Neuronal stem cell (in vitro differentiated cells): ENCODE measurements at places on chromosomes 2 and 18.

DNA sequence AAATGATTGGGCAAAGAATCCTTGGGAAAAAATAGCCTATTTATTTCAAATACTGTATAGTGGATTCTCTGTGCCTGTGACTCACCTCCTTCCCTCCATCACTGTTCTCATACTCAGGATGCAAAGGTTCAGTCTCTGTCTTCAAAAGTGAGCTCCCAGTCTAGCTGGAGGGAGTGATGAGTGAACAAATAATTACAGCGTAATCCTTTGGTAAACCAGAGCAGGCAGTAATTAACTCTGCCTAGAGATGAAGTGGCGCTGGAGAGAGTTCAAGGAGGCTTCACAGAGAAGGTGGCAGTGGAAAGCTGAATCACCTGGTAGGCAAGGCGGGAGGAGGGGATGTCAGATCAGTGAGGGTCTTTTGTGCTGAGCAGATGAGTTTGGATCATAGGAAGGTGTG is 6.5 kb downstream of the DGUOK start:
- H3K27me3 ChIP-seq, result no peaks in the 10 kb centered on the region
- DNase-seq, result no peak
- peaks cover 3% of the 10 kb centered on the region for H3K4me1 ChIP-seq
- peaks cover 10% of the 10 kb centered on the region for H3K36me3 ChIP-seq
- no peak overlapping the region for H3K27ac ChIP-seq
- H3K4me3 ChIP-seq, result no peak overlapping the region

GRCh38 chr2:197628043-197628500 is 47.3 kb downstream of the RFTN2 start:
- H3K36me3 ChIP-seq, result peaks cover 18% of the 10 kb centered on the region
- H3K27me3 ChIP-seq, result no peaks in the 10 kb centered on the region
- H3K4me1 ChIP-seq, result peaks cover 8% of the 10 kb centered on the region
- peak; percentile 37 for DNase-seq
- no peak overlapping the region for H3K27ac ChIP-seq

DNA sequence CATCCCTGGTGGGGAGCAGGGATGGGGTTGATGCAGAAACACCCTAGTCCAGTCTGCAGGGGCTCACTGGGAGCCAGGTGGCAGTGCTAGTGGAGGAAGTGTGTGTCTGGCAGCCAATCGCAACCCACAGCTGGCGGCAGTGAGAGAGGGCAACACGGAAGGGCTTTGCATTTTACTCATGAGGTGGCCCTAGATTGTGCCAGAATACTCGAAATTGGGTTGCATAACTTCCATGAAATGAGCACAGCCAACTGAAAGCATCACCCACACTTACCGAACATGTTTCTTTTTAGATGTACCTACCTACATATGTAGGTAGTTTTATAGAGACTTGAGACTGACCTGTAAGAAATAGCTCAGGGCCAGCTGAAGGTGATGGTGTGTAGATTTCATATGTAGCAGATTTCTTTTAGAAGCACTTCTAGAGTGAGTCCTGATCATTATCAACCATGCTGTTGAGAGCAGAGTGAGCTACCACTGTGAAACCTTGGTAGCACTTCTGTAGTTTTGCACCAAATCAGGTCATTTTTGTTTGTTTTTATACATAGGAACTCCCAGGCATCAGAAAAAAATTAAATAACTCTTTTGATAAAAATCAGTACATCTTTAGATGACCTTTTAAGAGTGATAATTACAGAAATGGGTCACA is 13.0 kb downstream of the IL18R1 start:
- no peaks in the 10 kb centered on the region for H3K4me1 ChIP-seq
- no peak overlapping the region for H3K27ac ChIP-seq
- no peak for DNase-seq
- no peak overlapping the region for H3K4me3 ChIP-seq
- H3K36me3 ChIP-seq, result no peaks in the 10 kb centered on the region
- H3K27me3 ChIP-seq, result no peaks in the 10 kb centered on the region

- no peaks in the 10 kb centered on the region for H3K27me3 ChIP-seq
- H3K36me3 ChIP-seq, result no peaks in the 10 kb centered on the region
- H3K4me1 ChIP-seq, result peaks cover 1% of the 10 kb centered on the region
- no peak for DNase-seq
- no peak overlapping the region for H3K27ac ChIP-seq
Observed at GRCh38 chr2:76268902-76269620, 558.3 kb upstream of the GCFC2 start.

DNA sequence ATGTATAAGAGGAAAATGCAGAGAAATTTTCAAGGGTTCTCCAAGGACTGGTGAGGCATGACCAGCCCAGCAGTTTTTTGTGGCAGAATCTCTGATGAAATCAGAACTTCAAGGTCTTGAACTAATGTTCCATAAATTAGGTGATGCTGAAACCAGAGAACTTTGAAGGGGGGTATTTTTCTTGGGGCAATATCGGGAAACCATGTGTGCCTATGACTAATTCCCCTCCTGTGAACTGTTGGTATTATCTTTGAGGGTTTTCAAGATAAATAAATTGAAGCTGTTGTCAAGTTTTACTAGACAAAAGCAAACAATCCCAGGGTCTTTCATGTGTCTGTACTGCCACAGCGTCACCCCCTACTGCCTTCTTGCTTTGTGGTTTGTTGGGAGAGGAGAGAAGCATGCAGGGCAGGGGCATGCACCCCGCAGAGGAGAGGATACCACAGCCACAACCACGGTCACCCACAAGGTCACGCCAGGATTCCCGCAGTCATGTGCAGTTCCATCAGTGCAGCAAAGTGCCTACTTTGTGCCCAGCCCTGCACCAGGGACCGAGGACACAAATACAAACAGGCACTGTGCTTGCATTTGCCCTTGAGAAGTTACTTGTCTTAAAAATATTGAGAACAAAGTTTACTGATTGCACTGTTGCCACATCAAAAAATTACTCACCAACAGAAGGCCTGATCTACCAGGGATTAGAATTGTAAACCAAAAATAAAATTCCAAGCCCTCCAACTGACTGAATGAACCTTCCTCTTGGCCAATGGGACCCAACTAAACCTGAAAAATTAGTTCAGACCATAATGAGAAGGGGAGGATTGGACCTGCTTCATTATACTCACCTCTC is 413.3 kb upstream of the TRIB2 start:
- H3K4me3 ChIP-seq, result peak overlapping the region; percentile 63
- no peaks in the 10 kb centered on the region for H3K36me3 ChIP-seq
- DNase-seq, result no peak
- peaks cover 13% of the 10 kb centered on the region for H3K4me1 ChIP-seq
- no peaks in the 10 kb centered on the region for H3K27me3 ChIP-seq
- no peak overlapping the region for H3K27ac ChIP-seq

DNA sequence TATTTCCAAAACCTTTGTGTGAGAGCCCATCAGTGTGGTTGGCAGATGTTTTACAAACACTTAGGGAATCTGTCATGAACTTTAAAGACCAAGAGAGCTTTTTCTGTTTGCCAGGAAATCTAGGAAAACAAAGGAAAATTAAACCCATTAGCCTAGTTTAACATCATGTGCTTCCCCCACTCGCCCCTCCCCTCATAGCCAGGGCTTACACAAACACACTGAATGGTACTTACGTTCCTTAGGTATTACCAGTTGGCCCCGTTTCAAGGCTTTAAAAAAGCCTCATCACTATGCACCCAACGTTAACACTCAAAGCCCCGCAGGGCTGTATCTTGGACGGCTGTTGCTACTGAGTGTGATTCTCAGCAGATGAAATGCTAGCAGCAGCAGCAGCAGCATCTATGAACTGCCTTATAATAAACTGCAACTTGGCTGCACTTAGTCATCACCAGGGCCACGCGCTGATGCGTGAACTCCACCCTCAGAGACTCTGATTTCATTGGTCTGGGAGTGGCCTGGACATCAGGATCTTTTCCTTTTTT is 20.1 kb upstream of the TTC39C start:
- no peak for DNase-seq
- no peaks in the 10 kb centered on the region for H3K4me1 ChIP-seq
- no peaks in the 10 kb centered on the region for H3K27me3 ChIP-seq
- no peak overlapping the region for H3K27ac ChIP-seq
- H3K36me3 ChIP-seq, result no peaks in the 10 kb centered on the region

- peaks cover 14% of the 10 kb centered on the region for H3K4me1 ChIP-seq
- no peak for DNase-seq
- H3K36me3 ChIP-seq, result no peaks in the 10 kb centered on the region
- H3K27me3 ChIP-seq, result no peaks in the 10 kb centered on the region
Observed at GRCh38 chr2:15937105-15937881, 3.1 kb upstream of the MYCN start.

DNA sequence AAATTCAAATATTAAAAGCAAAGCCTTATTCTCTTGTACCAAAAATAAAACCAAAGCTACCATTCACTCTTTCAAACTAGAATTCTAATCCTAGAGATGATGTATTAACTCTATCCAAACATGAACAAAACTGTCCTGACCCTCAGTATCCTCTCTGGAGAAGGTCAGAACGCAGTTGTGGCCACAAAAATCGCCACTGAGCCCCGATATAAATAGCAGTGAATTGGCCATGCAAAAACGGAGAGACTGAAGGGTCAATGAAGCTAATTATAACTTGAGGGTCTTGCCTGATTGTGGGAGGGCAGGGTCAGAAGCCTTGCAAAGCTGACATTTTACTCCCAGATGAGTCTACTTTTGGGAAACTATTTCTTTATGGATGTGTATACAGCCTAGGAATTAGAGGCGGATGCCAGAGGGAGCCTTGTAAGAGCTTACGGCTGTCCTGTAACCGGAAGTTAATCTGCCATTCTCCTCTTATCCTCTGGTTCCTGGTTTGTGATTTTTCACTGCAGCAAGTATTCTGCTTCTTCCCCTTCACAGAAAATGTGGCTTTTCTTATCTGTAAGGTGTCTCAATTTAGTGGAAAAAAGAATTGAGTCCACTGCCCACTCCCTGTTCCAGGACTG is 28.1 kb downstream of the CAVIN2 start:
- H3K4me3 ChIP-seq, result no peak overlapping the region
- no peaks in the 10 kb centered on the region for H3K27me3 ChIP-seq
- no peaks in the 10 kb centered on the region for H3K4me1 ChIP-seq
- DNase-seq, result no peak
- no peak overlapping the region for H3K27ac ChIP-seq

- peaks cover 12% of the 10 kb centered on the region for H3K36me3 ChIP-seq
- no peaks in the 10 kb centered on the region for H3K27me3 ChIP-seq
- no peak for DNase-seq
- no peaks in the 10 kb centered on the region for H3K4me1 ChIP-seq
- H3K27ac ChIP-seq, result no peak overlapping the region
Observed at GRCh38 chr2:10773821-10774341, 38.7 kb downstream of the PDIA6 start.

GRCh38 chr2:124560592-124561112 is 535.6 kb downstream of the CNTNAP5 start:
- no peak overlapping the region for H3K27ac ChIP-seq
- H3K27me3 ChIP-seq, result no peaks in the 10 kb centered on the region
- no peaks in the 10 kb centered on the region for H3K36me3 ChIP-seq
- H3K4me3 ChIP-seq, result no peak overlapping the region
- H3K4me1 ChIP-seq, result no peaks in the 10 kb centered on the region
- DNase-seq, result no peak

- no peak for DNase-seq
- H3K4me1 ChIP-seq, result peaks cover 6% of the 10 kb centered on the region
- H3K4me3 ChIP-seq, result no peak overlapping the region
- H3K27ac ChIP-seq, result no peak overlapping the region
Observed at GRCh38 chr18:44881461-44882162, 200.9 kb downstream of the SETBP1 start.

DNA sequence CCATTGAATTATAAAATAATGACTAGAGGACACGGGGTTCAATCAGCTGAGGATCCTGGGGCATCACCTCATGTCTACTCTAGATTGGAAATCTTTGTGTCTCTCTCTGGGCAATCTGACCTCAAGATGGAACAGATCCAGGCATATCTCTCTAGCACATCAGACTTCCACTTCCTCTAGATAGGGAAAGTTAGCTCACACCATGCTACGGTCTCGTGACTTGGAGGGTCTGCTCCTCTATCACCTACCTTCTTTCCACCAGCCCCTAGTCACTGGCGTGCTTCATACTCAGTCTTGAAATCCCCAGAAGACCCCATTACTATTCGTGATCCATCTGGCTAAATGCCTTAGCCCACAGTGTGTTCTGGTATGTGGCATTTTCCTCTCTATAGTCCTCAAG is 148.8 kb downstream of the ANKRD44 start:
- no peak overlapping the region for H3K27ac ChIP-seq
- no peak overlapping the region for H3K4me3 ChIP-seq
- H3K27me3 ChIP-seq, result no peaks in the 10 kb centered on the region
- no peak for DNase-seq
- H3K36me3 ChIP-seq, result no peaks in the 10 kb centered on the region

GRCh38 chr18:35455926-35456763 is 41.6 kb downstream of the INO80C start:
- H3K27me3 ChIP-seq, result no peaks in the 10 kb centered on the region
- H3K4me1 ChIP-seq, result peaks cover 2% of the 10 kb centered on the region
- no peak overlapping the region for H3K4me3 ChIP-seq
- no peaks in the 10 kb centered on the region for H3K36me3 ChIP-seq
- DNase-seq, result no peak

DNA sequence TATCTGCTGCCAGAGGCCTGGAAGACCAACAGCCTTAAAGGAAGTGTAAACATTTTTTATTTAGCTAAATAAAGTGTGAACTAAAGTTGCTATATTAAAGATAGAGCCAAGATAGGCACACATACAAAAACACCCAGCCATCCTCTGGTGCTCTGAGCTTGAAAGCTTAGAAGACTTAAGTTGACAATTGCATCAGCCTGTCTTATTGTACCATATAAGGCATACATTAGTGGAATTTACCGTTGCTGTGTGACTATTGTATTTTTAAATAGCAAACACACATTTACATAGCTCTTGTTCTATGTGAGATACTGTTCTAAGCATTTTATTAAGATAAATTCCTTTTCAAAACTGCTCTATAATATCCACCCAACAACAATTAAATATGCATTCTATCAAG is 736.6 kb upstream of the ZEB2 start:
- DNase-seq, result no peak
- H3K4me1 ChIP-seq, result no peaks in the 10 kb centered on the region
- H3K27ac ChIP-seq, result no peak overlapping the region
- H3K27me3 ChIP-seq, result no peaks in the 10 kb centered on the region

GRCh38 chr2:177501186-177501585 is 108.6 kb downstream of the AGPS start:
- no peak overlapping the region for H3K4me3 ChIP-seq
- H3K4me1 ChIP-seq, result no peaks in the 10 kb centered on the region
- H3K27me3 ChIP-seq, result no peaks in the 10 kb centered on the region
- no peaks in the 10 kb centered on the region for H3K36me3 ChIP-seq
- H3K27ac ChIP-seq, result no peak overlapping the region

- DNase-seq, result no peak
- no peaks in the 10 kb centered on the region for H3K27me3 ChIP-seq
- no peaks in the 10 kb centered on the region for H3K36me3 ChIP-seq
- no peak overlapping the region for H3K4me3 ChIP-seq
Observed at GRCh38 chr2:30465171-30465545, 18.1 kb downstream of the LCLAT1 start.

GRCh38 chr2:27843992-27844391 is 46.2 kb downstream of the RBKS start:
- H3K4me1 ChIP-seq, result no peaks in the 10 kb centered on the region
- DNase-seq, result no peak
- H3K27ac ChIP-seq, result no peak overlapping the region
- no peaks in the 10 kb centered on the region for H3K36me3 ChIP-seq
- no peak overlapping the region for H3K4me3 ChIP-seq
